ENCODE measurements at places on chromosomes 4 and X.

DNA sequence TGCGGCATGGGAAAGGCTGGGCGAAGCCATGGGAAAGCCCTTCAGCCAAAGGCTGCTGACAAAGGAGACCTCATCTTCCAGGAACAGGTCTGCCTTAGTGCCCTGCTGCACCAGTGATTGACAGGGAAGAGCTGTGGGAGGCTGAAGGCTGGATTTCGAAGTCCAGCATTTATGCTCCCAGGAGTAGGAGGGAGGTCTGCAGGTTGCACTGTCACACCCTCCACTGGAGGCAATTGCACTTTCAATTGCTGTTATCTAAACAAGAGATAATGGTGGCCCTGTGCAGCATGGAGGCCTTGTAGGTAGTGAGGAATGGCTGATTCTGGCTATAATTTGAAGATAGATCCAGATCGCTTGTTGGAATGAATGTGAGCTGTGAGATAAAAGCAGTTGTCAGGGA is 43.7 kb downstream of the FAM114A1 start:
- DNase-seq, result no peak

- no peak for DNase-seq
Measured at GRCh38 chrX:37686996-37687395, 1.4 kb downstream of the XK start.

GRCh38 chrX:13760426-13760825 is 25.9 kb downstream of the OFD1 start:
- no peak for DNase-seq

- no peak for DNase-seq
Measured at GRCh38 chrX:103453655-103454054, 65.6 kb downstream of the RAB40A start.

- no peak for DNase-seq
Measured at GRCh38 chr4:175776217-175776616, 35.8 kb downstream of the GPM6A start.

DNA sequence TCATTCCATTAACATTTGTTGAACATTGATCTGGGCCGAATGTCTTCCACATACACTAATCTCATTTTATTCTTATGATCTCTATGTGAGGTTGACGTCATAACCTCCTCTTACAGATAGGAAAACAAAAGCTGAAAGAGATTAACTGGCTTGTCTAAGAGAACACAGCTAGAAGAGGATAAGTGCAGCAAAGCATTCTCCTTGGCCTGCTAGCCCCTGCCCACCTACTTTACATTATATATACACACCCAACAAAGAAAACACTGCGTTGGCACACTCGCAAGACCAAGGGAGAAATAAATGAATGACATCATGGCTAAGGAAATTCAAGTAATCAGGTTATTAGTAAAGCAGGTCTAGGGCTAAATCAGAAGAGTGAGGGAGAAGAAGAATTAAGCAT is 138.4 kb downstream of the PARM1 start:
- DNase-seq, result no peak

- no peak for DNase-seq
Measured at GRCh38 chrX:41167888-41168287, 82.6 kb downstream of the USP9X start.

- no peak for DNase-seq
Measured at GRCh38 chr4:173857828-173858227, 327.8 kb upstream of the HAND2 start.

DNA sequence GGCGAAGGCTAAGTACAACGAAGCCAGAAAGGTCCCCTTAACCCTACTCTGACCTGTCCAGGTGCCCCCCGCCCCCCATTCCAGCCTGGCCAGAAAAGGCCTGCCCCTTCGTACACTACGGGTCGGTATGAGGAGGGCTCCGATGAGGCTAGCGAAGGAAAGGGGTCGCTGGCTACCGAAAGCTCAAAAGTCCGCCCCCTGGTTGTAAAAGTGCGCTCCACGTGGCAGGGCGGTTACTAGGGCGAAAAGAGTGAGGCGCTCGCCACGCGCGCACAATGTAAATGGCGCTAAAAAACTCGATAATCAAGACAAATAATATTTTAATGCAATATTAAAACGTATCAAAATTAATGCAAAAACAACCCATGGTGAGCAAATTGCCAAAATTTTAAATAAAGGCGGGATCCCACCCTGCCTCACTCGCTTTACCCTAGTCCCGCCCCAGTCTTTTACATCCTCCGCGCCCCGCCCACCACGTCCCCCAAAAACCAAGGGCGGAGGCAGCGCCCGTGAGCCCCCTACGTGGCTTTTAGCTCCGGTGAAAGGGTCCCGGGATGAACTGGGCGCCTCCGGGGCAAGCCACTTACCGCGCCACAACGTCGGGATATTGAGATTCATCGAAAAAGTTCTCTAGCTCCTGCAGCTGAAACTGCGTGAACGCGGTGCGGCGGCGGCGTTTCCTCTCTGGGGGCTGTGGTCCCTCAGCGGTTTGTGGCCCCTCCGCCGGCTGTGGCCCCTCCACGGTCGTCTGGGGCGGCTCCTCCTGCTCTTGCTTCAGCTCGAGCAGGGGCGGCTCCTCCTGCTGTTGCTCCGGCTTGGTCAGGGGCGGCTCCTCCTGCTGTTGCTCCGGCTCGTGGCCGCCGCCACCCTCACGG is 929 bp downstream of the ESX1 start:
- DNase-seq, result no peak

GRCh38 chrX:129777218-129778030 is 2.3 kb upstream of the SASH3 start:
- DNase-seq, result no peak

DNA sequence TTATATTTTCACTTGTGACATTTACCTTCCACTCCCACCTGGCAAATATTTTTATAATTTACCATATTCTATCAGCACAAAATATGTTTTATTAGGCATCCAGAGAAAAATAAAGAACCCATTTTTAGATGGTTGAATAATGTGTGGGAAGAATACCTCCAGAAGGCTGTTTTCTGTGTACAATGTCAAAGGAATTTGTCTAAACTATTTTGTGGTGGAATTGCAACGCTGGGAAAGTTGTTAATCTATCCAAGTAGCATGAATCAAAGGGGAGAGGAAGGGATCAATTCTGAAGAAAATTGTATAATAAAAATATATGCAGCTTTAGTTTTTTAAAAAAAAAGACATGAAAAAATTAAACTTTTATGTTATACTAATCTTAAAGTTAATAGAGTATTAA is 706.5 kb downstream of the FSTL5 start:
- DNase-seq, result no peak

DNA sequence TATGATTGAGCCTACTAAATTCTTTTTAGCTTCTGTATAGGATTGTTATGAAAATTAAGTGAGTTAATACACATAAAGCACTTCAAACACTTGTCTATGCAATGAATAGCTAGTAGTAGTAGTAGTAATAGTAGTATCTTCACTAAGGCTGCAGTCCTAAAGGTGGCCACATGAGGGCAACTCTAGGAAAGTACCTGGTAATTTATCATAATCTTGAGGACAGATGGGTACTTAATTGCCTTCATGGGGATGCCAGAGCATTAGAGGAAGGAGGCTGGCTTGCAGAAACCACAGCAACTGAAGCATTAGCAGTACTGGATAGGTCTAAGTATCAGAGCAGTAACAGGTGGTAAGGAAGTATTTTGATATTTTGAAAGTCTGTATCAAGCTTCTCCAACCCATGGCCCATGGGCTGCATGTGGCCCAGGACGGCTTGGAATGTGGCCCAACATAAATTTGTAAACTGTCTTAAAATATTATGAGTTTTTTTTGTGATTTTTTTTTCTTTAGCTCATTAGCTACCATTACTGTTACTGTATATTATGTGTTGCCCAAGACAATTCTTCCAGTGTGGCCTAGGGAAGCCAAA is 17.3 kb downstream of the NIPAL1 start:
- no peak for DNase-seq

- DNase-seq, result no peak
Measured at GRCh38 chr4:160772668-160773067, 1391.1 kb downstream of the FSTL5 start.

DNA sequence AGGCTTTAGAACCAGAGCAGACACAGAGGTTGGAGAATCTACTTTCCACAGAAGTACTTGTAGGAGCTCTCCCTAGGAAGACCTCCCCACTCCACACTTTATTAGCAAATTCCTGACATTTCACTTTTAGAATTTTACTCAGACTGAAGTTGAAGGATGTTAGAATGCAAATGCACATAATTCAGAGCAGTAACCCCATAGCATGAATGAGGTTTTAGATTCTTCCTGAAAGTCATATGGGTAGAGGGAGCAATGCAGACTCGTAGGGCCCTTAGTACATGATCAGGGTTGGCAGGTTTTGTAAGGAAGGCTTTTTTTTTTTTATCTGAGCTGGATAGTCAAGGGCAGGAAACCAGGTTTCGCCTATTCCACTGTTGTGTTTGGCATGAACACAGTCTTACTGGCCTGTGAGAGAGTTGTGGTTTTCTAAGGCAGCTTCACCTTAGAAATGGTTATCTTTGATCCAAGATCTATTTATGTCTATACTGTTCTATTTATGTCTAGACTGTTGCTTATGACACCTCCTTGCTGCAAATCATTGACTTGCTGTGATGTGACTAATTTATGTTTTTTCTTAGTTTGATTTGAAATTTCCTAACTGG is 48.9 kb downstream of the SPATA18 start:
- no peak for DNase-seq

- DNase-seq, result no peak
Measured at GRCh38 chrX:631802-632365, 1.3 kb downstream of the SHOX start.

DNA sequence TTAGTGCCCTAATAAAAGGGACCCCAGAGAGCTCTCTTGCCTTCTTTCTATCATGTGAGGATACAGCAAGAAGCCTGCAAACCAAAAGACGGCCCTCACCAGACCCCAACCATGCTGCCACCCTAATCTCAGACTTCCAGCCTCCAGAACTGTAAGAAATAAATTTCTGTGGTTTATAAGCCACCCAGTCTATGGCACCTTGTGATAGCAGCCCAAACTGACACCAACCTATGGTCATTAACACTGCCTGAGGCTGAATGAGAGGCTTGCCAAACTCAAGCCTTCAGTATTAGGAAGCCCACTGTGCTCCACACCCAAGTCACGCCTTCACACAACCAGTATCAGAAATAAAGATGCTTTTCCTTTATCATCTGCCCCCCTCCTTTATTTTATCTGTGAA is 127.3 kb upstream of the KLF3 start:
- no peak for DNase-seq

DNA sequence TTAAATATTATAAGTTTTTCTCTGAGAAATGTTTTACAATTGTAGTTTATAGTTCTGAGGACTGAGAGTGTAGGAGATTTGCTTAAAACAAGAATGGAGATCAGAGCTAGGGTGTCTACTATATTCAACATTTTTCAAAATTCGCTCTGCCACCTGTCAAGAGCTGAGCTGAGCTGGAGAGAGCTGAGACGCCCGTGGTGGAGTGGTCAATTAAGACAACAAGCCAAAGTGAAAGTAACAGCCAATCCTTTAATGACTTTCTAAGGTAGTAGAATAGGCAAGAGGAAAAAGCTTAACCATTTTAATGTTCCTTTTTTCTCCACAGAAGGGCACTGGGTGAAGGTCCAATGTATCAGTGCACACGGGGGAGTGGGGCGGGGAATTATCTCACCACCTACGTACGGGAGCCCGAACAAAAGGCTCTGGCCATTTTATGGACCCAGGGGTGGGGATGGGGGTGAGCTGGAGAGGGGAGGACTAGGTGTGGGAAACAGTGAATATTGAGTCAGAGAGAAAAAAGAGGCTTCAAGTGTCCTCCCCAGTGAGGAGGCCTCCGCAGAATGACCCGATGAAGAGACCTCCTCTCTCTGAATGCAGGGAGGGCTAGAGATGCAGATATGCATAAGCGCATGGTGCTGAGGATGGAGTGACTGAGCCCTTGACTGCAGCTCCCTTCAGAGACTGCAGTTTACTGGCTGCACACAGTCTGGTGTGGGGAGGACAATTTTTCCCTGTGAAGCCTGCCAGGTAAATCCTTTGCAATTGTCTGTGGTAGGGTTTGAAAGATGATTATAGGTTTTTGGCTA is 60.8 kb downstream of the SPCS3 start:
- no peak for DNase-seq

GRCh38 chr4:8353912-8354453 is 84.4 kb downstream of the HTRA3 start:
- no peak for DNase-seq

- DNase-seq, result no peak
Measured at GRCh38 chrX:17413228-17413627, 38.2 kb downstream of the NHS start.

GRCh38 chr4:5192271-5192670 is 141.0 kb downstream of the STK32B start:
- DNase-seq, result no peak

DNA sequence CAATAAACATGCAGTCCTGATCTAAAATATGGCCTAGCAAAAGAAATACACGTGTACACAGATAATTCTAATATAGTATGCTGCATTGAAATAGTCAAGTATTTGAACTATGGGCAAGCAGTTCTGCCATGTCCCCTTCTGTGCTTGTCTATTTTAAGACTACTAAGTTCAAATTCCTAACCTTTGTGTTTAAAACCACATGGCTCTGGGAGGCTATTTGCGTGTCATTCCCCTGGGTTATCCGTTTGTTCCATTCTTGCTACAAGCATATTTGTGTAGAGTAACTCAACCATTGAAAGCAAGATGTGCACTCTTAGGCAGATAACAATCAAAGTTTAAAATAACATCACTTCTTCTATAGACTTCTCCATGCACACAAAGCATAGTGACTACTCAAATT is 25.4 kb upstream of the TBC1D1 start:
- DNase-seq, result no peak

DNA sequence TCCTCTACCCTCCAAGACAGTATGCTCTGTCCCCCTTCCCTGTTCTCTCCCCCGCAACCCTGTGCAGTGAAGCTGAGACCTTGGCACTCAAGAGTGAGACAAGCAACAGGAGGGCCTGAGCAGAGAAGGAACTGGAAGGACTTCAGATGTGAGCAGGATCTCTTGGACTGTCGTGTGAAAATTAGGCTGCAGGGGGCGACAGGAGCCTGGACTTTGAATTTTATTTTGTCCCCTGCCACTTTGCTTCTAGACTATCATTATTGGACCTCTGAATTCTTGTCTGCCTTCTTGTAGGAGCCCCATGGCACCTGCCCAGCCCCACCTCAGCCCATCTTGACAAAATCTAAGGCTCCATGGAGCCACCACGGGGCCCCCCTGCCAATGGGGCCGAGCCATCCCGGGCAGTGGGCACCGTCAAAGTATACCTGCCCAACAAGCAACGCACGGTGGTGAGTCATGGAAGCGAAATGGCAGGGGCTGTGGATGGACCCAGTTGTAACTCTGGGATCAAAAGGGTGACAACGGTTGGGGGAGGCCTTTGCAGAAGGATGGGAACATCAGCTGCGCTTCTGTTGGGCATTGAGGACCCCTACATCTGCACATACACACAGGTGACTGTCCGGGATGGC is 1.7 kb downstream of the ARAF start:
- DNase-seq, result no peak

DNA sequence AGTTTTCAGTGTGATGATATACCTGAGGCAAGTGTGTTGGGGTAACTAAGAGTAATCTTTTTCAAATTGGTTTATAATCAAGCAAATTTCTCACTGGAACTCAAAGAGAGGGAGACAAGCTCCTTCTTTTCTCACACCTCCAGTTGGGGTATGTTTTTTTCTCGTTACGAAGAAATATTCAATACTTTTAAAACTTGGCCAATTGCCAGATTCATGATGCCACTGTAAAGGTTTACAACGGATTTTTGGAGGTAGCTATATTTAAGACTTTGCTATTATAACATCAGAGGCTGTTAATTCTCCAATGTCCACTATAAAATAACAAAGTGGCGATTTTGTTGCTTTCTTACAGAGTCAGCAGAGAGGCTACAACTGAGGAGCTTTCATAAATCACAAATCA is 49.2 kb upstream of the ATP8A1 start:
- no peak for DNase-seq

GRCh38 chr4:48228949-48229348 is 40.7 kb downstream of the TEC start:
- DNase-seq, result no peak

GRCh38 chr4:3768842-3769641 is 2.9 kb downstream of the ADRA2C start:
- DNase-seq, result no peak

Measured in stimulated activated CD4-positive, alpha-beta T cell treated with anti-CD3 and anti-CD28 coated beads, Interleukin-12 subunit alpha, Interleukin-12 subunit beta, amount 100 ng/mL, for 24 hours (primary cell).